ENCODE measurements at places on chromosomes 6 and 20.

GRCh38 chr6:129206821-129207220, 323.9 kb downstream of the LAMA2 start:
- DNase-seq = no peak

- no peak for DNase-seq
Measured at GRCh38 chr6:169725125-169726048, 1.1 kb upstream of the PHF10 start.

- no peak for DNase-seq
Measured at GRCh38 chr6:40764726-40765125, 177.6 kb upstream of the LRFN2 start.

GRCh38 chr6:159378411-159379328, 209.5 kb downstream of the FNDC1 start:
- DNase-seq = no peak

GRCh38 chr20:56843817-56844216, 214.7 kb downstream of the TFAP2C start:
- peak; percentile 48 for DNase-seq

DNA sequence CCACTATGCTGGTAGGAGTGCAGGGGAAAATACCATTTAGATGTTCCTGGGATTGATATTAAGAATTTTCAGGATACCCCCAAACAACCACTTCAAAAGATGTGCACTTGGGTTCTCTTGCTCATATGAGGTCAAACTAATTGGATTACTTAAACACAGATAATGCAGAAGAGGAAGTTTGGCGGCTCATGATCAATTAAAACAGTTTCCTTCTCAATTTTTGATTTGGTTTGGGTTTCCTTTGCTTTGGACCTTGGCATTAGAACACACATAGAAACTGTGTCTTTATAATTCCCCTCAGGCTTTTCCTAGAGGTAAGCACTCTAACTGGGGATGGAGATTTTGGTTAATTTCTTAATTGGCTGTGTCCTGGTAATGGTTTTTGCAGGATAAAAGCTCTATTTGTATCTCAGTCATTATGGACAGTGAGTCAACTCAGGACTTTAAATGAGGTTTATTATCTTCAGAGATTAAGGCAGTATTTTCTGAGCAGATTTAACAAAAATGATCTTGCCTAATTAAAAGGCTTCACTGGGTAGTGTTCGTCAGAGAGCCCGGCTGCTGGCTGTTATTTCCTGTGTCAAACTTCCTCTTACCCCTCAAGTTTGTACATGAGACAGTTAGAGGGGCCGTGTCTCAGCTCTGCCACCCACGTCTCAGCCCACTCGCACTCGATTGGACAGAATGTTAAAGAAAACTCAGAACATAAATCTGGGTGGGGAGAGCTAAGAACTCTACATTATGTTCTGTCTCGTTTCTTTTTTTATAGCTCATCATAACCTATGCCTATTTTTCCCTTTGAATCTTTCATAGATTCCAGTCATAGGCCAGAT, 50.3 kb upstream of the PREP start:
- DNase-seq = peak; percentile 66

- DNase-seq = no peak
Measured at GRCh38 chr6:25417046-25417605, 138.0 kb downstream of the CARMIL1 start.

- no peak for DNase-seq
Measured at GRCh38 chr6:142671791-142672190, 273.2 kb downstream of the HIVEP2 start.

DNA sequence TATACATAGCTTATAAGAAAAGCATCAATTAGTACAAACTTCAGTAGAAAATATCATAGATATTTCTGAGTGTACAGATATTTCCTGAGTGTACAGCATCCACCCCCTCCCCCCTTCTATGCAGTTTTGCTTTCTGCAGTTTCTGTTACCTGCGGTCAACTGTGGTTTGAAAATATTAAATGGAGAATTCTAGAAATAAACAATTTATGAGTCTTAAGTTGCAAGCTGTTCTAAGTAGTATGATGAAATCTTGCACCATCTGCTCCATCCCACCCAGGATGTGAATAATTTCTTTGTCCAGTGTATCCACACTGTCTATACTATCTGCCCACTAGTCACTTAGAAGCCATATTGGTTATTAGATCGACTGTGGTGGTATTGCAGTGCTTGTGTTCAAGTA, 15.8 kb upstream of the GPR63 start:
- DNase-seq = no peak

DNA sequence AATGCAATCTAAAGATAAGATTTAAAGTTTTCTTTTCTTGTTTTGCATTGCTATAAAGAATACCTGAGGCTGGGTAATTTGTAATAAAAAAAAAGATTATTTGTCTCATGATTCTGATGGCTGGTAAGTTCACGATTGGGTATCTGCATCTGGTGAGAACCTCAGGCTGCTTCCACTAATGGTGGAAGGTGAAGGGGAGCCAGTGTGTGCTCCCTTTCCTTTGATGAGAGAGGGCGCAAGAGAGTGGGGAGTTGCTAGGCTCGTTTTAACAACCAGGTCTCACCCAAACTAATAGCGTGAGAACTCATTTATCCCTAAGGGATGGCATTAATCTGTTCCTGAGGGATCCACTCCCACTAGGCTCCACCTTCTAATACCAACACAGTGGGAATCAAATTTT, 353.2 kb downstream of the BTBD3 start:
- DNase-seq = no peak

DNA sequence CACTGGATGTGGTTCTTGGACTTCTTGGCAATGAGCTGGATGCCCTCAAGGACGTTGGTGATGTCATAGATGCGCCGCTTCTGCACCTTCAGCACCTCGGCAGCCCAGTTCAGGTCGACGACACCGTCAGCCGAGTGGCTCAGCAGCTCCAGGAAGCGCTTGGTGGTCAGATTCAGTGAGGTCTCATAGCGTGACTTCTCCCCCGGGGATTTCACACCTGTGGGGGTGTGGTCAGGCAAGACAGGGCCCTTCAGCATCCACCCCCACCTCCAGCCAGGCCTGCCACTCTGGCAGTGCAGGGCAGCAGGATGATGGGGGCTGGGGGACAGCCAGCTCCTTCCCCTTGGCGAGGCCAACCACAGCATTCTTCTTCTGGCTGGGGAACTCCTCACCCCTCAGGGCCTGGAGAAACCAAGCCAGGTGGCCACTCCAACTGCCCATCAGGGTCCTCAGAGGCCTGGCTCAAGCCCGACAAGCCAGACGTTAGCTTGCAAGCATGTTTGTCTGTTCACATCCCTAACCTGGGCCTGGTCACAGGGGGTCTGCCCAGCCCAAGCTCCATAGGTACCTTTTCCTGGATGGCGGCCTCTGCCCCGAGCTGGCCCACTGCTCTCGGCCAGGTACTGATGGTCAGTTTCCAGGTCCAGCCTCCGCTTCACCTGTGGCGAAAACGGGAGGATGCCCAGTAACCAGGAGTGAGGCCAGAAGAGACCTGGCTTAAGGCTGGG, 5.7 kb upstream of the NECAB3 start:
- DNase-seq = no peak

DNA sequence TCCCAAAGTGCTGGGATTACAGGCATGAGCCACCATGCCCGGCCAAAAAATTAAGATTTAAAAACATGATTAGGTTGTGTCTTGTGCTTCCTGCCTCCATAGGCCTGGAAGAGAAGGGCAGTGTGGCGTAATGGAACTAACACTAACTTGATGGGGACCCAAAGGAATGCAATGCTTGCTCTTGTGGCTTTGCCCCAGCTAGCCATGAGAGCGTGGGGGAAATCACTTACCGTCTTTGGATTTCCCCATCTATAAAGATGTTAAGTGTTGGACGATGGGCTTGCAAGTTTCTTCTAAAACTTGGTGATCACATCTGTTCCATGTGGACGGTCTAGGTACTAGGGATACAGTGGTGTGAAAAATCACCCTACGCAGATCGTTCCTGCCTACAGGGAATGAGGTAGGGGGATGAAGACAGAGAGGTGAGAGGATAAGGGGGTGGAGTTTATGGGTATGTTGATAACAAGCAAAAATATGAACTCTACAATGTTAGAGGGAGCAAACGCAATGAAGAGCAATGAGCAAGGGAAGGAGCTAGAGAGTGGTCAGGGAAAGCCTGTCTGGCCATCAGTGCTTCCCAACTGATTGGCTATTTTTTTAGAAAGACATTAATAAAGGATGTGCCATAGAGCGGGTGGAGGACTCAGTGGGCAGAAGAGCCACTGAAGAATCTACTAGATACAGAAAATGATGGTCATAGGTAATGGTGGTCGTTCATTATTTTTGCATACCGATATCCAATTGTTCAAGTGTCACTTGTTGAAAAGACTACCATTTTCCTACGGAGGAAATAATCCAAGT, 165.2 kb downstream of the BCAS1 start:
- DNase-seq = no peak

GRCh38 chr6:15227827-15228318, 18.0 kb upstream of the JARID2 start:
- DNase-seq = no peak

DNA sequence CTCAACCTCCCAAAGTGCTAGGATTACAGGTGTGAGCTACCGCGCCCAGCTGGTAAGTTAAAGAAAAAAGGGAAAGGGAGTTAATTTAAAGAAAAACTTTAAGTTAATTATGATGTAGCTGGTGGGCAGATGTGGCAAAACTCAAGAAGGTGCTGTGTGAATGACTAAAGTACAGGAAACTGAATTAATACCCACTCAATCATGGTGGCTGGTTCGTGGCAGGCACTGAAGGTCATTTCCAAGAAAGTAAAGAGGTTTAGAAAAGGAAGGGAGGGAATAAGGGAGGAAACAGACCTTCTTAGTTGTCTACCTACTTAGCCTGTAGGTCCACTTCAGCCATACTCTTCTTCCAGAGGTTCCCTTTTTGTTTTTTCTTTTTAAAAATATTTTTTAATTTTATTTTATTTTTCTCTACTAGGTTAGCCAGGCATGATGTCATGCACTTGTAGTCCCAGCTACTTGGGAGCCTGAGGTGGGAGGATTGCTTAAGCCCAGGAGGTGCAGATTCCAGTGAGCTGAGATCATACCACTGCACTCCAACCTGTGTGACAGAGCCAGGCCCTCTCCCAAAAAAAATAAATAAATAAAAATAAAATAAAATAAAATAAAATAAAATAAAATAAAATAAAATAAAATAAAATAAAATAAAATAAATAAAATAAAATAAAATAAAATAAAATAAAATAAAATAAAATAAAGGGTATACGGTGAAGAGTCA, 11.9 kb upstream of the TGM3 start:
- no peak for DNase-seq

GRCh38 chr6:104484191-104484590, 375.5 kb downstream of the HACE1 start:
- DNase-seq = no peak

- no peak for DNase-seq
Measured at GRCh38 chr20:7770578-7770977, 169.7 kb downstream of the HAO1 start.

GRCh38 chr6:16737925-16738324, 23.3 kb downstream of the ATXN1 start:
- no peak for DNase-seq

DNA sequence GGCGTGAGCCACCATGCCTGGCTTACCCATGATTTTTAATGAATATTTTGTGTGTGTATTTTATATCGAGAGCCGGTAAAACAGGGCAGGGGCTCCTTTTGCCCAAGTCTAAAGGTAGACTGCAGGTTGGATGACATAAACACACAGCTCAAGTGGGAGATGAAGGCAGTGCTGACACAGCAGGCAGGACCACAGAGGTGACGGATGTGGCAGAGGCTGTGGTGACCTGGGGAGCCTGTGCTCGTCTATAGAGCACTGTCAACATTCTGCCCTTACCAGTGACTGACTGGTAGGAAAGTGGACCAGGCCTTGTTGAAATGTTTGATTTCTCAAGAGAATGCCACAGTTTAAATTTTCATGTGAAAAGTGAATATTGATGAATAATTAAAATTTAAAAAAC, 137.5 kb downstream of the ZFP64 start:
- no peak for DNase-seq

- no peak for DNase-seq
Measured at GRCh38 chr6:22327881-22328280, 31.0 kb upstream of the PRL start.

DNA sequence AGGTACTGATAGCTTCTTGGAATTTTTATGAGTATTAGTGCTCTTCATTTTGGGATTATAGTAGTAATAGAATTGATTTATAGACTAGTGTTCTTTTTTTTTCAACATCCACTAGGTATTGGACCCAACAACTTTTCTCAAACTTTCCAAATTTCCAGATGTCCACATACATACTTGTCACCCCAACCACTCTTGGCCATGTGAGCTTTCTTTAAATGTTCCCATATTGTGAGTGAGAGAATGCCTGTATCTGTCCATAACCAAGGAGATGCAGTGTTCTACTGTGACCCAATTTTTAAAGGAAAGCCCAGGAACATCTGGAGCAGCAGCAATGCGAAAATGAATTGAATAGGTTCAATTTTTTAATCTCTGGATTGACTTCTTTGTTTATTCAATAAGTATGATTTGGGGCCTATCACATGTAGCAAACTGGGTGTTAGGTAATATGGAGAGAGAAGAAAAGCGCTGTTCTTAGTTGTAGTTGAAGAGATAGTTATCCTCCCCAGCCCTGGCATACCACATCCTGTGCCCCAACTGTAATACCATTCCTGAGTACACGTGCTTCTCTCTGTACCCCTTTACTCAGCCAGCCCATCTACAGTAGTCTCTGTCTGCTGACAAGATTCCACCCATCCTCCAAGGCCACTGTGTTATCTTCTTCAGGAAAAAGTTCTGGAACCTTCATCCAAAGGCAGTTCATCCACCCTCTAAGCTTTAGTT, 116.8 kb upstream of the SUPT3H start:
- no peak for DNase-seq

GRCh38 chr6:104601721-104602120, 258.0 kb downstream of the HACE1 start:
- DNase-seq = no peak

GRCh38 chr6:13863699-13864155, 49.4 kb upstream of the MCUR1 start:
- no peak for DNase-seq

DNA sequence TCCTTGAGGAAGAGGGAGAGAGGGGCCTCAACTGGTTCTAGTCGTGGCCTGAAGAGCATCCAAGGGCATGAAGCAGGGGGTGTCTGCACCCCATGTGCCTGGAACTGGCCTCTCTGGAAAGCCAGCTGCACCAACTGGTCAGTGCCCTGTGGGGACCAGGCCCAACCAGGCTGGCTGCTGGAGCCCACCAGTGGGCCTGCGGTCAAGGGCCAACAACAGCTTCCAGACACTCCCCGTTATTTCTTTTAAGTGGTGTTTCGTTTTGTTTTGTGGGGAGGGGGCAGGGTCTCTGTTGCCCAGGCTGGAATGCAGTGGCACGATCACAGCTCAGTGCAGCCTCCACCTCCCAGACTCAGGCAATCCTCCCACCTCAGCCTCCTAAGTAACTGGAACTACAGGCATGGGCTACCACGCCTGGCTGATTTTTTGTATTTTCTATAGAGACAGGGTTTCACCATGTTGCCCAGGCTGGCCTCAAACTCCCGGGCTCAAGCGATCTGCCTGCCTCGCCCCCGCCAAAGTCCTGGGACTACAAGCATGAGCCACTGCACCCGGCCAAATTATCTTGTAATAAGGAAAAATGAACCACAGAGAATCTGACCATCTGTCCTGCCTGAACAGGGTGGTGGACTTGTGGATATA, 11.9 kb upstream of the C20orf144 start:
- DNase-seq = no peak
